ENCODE measurements at places on chromosomes 4 and X. TPM values are rescaled to one million over a fixed set of nuclear protein-coding genes. Genes with fewer than 3 reads are reported as not detected.

BGN gene
- not detected for total RNA-seq

ZDHHC15 gene
- not detected for total RNA-seq

MAGEE1 gene
- total RNA-seq: 4.9 TPM

H2BW2 gene
- not detected for total RNA-seq

MAP7D3 gene
- total RNA-seq: 14.2 TPM

PRDM5 gene
- 4.9 TPM for total RNA-seq

TEX11 gene
- not detected for total RNA-seq

RHOXF1 gene
- total RNA-seq: not detected

SH3TC1 gene
- total RNA-seq: 8.8 TPM

MAGIX gene
- total RNA-seq: 1.7 TPM

KLHL4 gene
- 3.5 TPM for total RNA-seq

RTL5 gene
- total RNA-seq: 2.9 TPM

CSN1S1 gene
- total RNA-seq: not detected

CXCL10 gene
- total RNA-seq: not detected

RASGEF1B gene
- total RNA-seq: 0.25 TPM

SORCS2 gene
- total RNA-seq: 5.1 TPM

SOD3 gene
- not detected for total RNA-seq

EMD gene
- total RNA-seq: 127 TPM

SLC7A11 gene
- 15.2 TPM for total RNA-seq

TRIM61 gene
- total RNA-seq: not detected

CT55 gene
- not detected for total RNA-seq

USP27X gene
- 3.4 TPM for total RNA-seq

ADH1A gene
- total RNA-seq: not detected

MAP7D2 gene
- 6.1 TPM for total RNA-seq

GAGE12E gene
- not detected for total RNA-seq

MTNR1A gene
- 0.64 TPM for total RNA-seq

STBD1 gene
- 6.0 TPM for total RNA-seq

SLC16A2 gene
- total RNA-seq: 29.4 TPM

FAM9B gene
- total RNA-seq: not detected

SMIM31 gene
- total RNA-seq: 0.07 TPM

EGFL6 gene
- total RNA-seq: not detected

PAGE4 gene
- total RNA-seq: not detected

GUCY2F gene
- total RNA-seq: not detected

MAMLD1 gene
- 9.3 TPM for total RNA-seq

SSX1 gene
- not detected for total RNA-seq

KLHL15 gene
- 4.5 TPM for total RNA-seq

SLC9A7 gene
- total RNA-seq: 11.5 TPM

SPANXN3 gene
- not detected for total RNA-seq

REELD1 gene
- total RNA-seq: not detected

ARX gene
- 0.29 TPM for total RNA-seq

TXK gene
- total RNA-seq: 0.20 TPM

FAM47B gene
- total RNA-seq: not detected

ARHGAP36 gene
- not detected for total RNA-seq

USP17L20 gene
- total RNA-seq: not detected

PHOX2B gene
- not detected for total RNA-seq

NAP1L5 gene
- 1.5 TPM for total RNA-seq

MAB21L2 gene
- not detected for total RNA-seq

GPR119 gene
- total RNA-seq: not detected

UGT2B11 gene
- 0.11 TPM for total RNA-seq

RTL3 gene
- 0.05 TPM for total RNA-seq

COPS4 gene
- 26.5 TPM for total RNA-seq

STOX2 gene
- total RNA-seq: 3.4 TPM

RBM46 gene
- total RNA-seq: not detected

LDB2 gene
- not detected for total RNA-seq

POU4F2 gene
- not detected for total RNA-seq
